ENCODE measurements at places on chromosomes 16 and 17. TPM values are rescaled to one million over a fixed set of nuclear protein-coding genes. Genes with fewer than 3 reads are reported as not detected.

KRTAP2-3 gene
- total RNA-seq: not detected

RAB26 gene
- 292 TPM for total RNA-seq

ADAD2 gene
- total RNA-seq: not detected

GUCY2D gene
- not detected for total RNA-seq

DNA sequence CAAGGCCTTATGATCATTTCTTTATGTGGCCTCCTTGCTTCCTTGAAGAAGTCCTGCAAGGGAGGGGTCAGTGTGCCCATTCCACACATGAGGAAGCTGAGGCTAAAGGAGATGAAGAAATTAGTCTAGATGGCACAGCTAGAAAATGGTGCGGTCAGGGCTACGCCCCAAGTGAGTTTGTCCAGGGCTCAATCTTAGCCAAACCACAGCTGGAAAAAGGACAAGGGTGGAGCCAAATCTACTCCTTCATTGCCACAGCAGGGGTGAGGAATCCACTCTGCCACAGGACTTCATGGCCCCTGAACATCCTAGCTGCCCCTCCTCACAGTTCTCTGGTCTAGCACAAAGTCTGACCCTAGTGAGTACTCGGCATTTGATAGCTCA lies 16.2 kb downstream of the BEAN1 start:
- no peak for DNase-seq

DNA sequence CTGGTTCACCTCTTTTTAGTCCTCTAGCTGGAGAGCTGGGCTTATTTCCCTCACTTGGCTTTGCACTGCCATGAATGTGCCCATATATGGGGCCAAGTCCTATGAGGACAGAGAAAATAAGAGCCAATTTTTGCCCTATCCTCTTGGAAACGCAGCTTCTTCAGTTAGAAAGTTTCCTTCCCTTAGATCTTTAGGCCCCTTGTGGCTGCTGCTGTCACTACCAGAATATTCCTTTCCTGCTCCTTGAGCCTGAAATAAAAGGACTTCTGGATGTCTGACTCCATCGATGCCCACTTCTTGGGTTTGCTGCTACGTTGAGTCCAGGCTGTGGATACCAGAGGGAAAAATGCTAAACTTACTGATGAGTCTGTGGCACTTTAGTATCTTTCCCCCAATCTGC lies 487.1 kb downstream of the GRIN2A start:
- DNase-seq: no peak

- no peak for DNase-seq
Observed at GRCh38 chr16:85683363-85683762, 5.4 kb downstream of the GINS2 start.

GRCh38 chr17:34781071-34781470 lies 180.2 kb downstream of the CCT6B start:
- no peak for DNase-seq

- no peak for DNase-seq
Observed at GRCh38 chr17:15915961-15916360, 29.0 kb upstream of the ADORA2B start.

DNA sequence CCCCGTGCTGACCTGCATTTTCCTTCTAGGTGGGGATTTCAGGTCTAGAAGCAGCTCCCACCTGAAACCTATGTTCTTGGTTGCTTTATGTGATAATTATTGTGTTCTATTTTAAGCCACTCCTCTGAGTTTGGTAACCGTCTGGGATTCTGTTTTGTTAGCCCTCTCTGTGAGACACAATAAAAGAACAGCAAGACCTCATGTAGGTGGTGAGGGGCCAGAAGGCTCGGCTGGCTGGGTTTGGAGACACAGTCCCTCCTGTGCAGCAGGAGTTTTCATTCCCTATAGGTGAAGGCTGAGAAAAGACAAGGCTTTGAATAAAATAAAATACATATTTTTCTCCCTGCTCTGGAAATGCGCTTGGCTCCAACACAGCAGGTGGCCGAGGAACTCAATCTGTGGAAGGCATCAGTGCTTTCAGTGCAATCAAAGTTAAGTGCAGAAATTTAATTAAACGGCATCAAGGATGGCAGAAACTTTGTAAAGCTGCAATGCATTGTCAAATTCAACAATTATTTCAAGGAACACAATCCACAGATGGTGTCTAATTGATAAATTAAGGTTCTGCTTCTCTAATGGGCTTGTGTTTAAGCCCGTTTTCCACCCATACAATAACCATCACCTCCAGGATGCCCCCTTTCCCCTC lies 107.8 kb downstream of the MSI2 start:
- DNase-seq: no peak

DNA sequence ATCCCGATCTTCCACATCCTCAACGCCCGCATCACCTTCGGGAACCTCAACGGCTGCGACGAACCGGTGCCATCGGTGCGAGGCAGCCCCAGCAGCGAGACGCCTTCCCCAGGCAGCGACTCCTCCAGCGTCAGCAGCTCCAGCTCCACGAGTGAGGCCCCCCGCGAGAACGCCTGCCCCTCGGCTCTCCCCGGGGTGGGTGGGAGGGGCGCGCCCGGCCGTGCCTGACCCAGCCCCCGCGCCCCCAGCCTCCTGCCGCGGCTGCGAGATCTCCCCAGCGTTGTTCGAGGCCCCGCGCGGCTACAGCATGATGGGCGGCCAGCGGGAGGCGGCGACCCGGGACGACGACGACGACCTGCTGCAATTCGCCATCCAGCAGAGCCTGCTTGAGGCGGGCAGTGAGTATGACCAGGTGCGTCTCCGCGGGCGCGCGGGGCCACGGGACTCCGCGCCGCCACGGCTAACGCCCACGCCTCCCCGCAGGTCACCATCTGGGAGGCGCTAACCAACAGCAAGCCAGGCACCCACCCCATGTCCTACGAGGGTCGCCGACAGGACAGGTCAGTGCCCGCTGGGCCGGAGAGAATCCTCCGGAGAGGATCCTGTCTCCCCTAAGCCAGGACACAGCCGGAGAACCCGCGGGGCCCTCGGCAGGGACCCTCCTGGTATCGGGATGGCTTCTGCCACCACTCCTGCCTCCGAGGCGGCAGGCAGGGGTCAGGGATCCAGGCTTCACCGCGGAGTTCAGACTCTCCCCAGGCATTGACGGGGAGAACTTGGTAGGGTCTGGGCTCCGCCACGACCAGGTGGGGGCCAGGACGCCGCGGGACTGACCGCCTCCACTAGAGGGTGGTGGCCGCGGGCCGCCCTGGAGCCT lies 10.1 kb downstream of the CORO6 start:
- no peak for DNase-seq

DNA sequence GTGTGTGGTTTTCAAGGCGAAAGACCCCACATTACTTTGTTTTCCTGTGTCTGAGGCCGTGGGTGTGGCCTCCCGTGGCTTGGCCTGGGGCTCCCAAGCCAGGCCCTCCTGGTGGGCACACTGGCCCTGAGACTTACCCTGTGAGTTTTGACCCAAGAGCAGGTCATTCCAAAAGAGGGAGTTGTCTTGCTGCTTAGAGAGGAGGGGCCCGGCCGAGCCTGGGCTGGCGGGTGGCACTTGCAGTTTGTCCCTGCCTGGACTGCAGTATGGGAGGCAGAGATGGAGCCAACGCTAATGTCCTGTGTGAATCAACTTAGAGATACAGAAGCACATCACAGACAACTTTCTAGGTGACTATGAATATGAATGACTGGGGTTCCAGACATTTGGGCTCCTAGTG lies 22.7 kb downstream of the PLEKHG4 start:
- no peak for DNase-seq

- no peak for DNase-seq
Observed at GRCh38 chr17:8608001-8608400, 22.5 kb downstream of the MYH10 start.

DNA sequence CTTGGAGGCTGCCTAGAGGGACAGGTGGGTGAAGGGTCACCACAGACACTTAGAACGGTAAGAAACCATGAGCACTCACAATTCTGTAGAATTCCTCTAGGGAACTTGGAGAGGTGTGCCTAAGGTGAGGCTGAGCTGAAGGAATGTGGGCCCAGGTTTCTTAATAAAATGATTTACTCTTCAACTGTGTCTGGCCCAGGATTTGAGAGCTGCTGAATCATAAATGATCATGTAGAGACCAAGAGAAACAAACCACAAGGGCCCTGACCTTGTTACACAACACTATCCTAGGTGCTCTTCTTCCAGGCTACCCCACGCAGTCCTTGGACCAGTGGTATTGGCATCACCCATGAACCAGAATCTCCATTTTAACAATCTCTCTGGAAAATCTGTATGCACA lies 27.7 kb downstream of the ZNF18 start:
- DNase-seq: no peak

DNA sequence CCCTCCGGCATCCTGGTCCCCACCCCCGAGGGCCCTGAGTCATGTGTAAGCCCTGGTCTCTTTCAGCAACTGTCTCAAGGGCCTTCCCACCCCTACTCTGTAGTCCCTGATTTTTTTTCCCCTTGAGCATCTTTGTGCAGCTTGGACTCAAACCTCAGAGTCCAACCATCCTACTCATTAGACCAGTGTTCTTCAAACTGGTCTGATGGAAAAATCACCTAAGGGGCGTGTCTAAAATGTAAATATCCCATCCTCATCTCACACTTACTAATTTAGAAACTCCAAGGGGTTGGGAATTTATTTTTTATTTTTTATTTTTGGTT lies 624 bp downstream of the G6PC3 start:
- DNase-seq: no peak

Measured in glutamatergic neuron (in vitro differentiated cells).